ENCODE measurements at places on chromosomes 5 and 9. TPM values are rescaled to one million over a fixed set of nuclear protein-coding genes. Genes with fewer than 3 reads are reported as not detected.
A peak's percentile ranks its signal among the peaks of the same experiment; 100 is the strongest.

The CYLC2 gene
- total RNA-seq: not detected

DNA sequence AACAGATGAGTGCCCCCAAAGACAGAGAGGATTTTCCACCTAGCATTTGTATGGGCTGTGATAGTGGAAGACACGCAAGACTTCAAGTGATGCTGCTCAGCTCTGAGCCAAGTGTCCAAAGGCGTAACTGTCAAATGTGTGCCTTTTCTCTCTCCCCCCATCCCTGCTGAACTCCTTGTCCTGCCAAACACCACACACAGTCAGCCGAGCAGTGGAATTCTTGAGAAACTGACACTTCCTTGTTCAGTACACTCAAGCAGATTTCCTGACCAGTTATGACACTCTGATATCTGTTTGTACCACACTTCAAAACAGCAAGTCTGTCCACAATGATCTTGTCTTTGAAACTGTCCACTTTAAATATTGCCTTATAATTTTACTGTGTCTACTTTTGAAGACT, 166.4 kb downstream of the PIK3R1 start:
- DNase-seq: no peak

The C5orf46 gene
- 0.36 TPM for total RNA-seq

DNA sequence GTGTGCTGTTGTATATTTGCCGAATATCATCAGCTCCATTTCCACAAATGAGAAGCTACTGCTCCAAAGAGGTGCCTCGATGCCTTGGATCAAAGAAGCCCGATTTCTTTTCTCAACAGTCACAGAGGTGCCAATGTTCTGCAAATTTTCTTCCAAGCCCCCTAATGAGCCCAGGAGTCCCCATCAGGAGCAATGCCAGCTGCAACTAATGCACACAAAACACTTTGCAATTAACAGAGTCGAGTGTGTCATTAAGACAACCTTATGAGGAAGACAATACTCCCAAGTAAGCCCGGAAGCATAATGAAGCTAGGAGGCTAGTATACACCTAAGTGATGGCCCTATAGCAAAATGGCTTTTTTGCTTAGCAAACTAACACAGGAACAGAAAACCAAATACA, 247.0 kb downstream of the TRIM32 start:
- DNase-seq: no peak

DNA sequence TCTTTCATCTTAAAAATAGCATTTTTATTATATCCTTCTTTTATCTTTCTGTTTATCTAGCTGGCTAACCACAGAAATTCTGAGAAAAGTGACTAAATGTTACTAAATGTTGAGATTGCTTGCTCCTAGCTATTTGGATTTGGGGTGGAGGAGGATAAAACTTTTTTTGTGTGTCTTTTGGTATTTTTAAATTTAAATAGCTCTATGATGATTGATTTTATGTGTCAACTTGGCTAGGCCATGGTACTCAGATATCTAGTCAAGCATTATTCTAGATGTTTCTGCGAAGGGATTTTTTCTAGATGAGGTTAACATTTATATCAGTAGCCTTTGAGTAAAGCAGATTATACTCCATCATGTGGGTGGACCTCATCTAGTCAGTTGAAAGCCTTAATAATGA, 75.0 kb downstream of the GCNT1 start:
- peak; percentile 42 for DNase-seq

DNA sequence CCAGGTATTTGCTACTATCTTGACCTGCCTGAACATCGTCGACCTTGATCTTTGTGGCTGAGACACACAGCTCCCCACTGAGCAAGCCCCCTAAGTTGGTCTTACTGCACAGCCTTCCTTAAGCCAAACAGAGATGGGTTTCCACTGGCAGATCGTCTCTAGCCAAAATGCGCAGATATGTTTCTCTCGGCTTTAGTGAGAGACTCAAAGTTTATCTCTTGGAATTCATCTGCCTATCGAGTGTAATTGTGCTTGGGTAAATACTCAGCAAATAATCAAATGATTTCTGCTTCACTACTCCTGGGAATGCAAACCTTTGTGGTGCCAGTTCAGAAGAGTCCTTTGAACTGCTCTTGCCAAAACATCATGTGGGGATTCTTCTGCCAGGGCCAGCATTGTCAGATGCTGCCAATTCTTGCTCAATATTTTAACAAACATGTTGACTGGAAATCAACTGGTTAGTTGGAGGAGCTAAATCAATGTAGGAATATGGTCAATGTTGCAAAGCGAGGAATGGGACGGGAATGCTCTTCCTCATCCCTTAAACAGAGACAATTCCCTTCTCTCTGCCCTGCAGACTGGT, 141.2 kb upstream of the SLC28A3 start:
- no peak for DNase-seq

The F2RL1 gene
- 8.6 TPM for total RNA-seq

DNA sequence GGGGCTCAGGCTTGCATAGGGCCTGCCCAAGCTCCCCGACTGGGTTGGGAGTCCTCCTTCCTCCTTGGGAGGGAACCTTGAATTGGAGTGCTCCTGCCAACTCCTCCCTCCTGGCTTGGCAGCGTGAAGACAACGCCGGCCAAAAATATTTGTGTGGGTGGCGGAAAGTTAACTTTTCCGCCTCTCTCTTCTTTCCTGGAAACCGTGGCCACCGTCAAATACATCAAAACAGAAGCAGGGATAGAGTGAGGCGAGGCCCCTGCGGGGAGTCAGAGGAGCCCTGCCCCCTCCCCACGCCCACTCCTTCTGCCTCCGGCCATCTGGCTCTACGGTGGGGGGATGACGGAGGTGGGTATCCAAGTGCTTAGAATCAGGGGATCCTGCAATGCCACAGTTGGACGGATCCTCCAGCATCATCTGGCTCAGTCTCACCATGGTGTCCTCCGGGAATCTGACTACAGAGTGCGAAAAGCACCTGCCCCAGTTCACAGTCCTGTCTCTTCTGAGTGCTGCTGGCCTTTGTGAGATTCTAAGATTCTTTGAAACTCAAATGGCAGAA, 25.2 kb upstream of the SYNPO start:
- DNase-seq: no peak

DNA sequence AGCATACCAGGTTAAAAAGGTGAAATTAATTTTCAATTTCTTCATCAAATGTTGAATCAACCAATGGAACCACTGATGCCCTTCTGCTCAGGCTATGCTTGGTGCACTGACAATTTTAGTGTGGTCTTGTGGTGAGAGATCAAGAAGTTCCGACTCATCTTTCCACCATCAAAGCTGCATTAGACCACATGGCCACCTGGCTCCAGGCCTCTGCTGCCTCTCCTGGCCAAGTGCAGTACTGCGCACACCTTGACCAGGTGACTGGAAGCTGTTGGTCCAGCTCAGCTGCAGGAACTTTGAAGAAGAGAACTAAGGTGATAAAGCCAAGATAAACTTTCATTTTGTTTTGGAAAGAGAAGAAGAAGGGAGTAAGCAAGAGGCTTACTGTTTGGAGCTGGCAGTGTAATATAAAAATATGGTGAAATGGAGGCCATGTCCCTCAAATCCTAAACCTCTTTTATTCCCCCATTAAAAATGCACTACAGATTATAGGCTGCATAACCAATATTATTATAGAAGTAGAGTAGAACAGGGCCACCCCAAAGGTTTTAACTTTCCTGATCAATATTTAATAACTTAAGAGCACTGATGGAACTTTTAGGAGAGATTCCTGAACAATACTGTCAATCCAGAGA, 315.5 kb upstream of the C9orf72 start:
- DNase-seq: no peak

DNA sequence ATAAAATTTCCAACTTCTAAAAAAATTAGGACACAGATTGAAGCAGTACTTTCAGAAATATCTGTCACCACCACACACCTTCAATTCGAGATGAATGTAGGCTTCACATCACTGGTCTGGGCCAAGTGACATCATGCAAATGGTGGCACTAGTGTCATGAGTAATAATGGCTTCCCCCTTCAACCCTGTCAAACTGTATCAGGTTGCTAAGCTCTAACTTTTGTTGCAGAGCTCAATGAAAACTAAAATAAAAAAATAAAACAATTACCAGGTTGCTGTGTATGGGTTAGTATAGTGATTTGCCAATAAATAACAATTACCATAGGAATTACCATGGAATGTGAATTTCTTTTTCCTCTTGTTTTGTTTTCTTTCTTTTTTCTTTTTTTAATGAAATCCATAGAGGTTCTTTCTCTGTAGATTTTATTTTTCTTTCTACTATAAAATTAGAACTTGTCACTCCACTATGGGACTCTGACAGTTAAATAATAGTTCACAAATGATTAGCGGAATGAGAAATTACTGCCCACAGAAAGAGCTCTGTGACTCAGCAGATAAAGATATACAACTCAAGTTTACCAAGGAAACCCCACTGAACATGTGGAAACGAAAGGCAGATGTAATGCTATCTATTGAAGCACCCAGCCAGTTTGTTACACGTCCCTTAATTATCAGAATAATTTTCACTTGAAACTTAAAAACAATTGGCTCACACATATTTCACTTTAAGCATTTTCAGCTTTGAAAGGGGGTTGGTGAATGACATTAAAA, 783.8 kb upstream of the WWC1 start:
- DNase-seq: no peak

DNA sequence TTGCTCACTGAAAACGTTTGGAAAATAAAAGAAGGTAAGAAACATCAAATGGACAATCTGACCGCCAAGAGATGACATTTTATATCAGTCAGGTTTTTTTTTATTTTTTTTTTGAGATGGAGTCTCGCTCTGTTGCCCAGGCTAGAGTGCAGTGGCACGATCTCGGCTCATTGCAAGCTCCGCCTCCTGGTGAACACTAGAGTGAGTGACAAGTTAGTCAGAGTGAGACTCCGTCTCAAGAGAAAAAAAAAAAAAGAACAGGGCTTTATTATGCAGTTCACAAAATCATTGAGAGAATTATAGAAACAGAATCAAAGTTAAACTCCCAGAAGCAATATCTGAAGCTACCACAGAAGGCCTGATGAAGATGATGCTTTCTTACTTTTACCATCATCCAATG, 70.1 kb downstream of the DTWD2 start:
- DNase-seq: no peak

The DNAH5 gene
- 2.0 TPM for total RNA-seq

- peak; percentile 6 for DNase-seq
Measured at GRCh38 chr5:171122372-171122771, 186.7 kb upstream of the TLX3 start.

- peak; percentile 2 for DNase-seq
Measured at GRCh38 chr5:39355324-39355723, 9.0 kb downstream of the C9 start.

- no peak for DNase-seq
Measured at GRCh38 chr5:57834829-57835608, 352.4 kb upstream of the ACTBL2 start.

GRCh38 chr5:30759731-30760130, 433.8 kb upstream of the CDH6 start:
- DNase-seq: no peak

DNA sequence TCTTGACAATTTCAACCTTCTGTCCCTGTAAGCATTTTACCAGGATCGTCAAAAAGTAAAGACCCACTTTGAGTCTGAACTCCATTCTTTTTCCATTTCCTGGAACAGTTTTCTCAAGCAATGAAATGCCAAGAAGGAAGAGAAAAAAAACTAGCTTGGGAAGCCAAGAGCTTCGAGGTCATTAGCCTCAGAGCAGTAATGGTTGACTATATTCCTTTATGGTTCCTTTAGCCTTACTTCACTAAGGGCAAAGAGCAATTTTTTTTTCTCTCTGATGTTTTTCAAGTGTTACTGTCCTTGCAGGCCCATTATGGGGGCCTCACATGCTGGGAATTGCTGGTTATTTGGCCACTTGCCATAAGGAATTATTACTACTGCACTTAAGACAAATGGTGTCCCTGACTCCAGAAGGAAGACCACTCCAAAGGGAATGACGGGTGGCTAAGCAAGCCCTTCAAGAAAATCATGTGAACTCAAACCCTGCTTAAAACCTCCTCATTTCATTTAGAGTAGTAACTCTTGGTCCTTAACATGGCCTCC, 37.1 kb downstream of the BNC2 start:
- no peak for DNase-seq

The ENHO gene
- total RNA-seq: 0.29 TPM

DNA sequence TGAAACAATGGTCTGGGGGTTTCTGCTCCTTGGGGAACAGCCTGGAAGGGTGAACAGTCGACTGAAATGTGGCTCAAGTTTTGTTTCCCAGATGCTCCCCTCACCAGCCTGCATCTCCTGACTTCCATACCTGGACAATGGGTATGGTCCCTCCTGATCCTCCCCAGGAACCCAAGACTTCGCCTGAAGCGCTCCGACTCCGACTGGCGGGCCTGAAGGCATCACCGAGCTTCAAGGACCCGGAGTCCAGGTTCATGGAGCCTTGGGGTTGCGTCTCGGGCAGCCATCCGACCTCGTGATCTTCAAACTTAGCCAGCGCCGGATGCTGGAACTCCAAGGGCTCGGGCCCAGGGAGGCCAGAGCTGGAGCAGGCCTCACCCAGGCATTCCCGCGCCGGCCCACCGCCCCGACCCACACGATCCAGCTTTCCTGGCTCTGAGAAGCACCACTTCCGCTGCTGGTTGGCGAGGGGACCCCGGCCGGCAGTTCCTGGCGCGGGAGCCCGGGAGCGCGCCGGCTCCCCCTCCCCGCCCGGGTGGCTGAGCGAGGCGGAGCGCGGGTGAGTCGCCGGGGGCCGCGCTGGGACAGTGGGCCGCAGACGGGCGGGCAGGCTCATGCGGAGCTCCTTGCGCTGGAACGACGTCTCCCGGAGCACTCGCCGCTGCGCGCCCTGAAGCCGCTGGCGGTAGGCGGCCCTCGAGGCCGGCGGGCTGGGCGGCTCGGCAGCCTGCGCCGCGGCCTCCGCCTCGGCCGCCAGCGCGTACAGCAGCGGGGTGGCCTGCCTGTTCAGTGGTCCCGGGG, 5.2 kb downstream of the SHROOM1 start:
- no peak for DNase-seq

The SLC4A9 gene
- not detected for total RNA-seq

- DNase-seq: no peak
Measured at GRCh38 chr5:122327110-122327509, 15.1 kb downstream of the SNCAIP start.

- DNase-seq: no peak
Measured at GRCh38 chr5:162995568-162995967, 441.8 kb upstream of the CCNG1 start.

- DNase-seq: peak; percentile 0
Measured at GRCh38 chr5:87949676-87950631, 318.7 kb downstream of the TMEM161B start.
